ENCODE measurements at places on chromosomes 1 and 21.

DNA sequence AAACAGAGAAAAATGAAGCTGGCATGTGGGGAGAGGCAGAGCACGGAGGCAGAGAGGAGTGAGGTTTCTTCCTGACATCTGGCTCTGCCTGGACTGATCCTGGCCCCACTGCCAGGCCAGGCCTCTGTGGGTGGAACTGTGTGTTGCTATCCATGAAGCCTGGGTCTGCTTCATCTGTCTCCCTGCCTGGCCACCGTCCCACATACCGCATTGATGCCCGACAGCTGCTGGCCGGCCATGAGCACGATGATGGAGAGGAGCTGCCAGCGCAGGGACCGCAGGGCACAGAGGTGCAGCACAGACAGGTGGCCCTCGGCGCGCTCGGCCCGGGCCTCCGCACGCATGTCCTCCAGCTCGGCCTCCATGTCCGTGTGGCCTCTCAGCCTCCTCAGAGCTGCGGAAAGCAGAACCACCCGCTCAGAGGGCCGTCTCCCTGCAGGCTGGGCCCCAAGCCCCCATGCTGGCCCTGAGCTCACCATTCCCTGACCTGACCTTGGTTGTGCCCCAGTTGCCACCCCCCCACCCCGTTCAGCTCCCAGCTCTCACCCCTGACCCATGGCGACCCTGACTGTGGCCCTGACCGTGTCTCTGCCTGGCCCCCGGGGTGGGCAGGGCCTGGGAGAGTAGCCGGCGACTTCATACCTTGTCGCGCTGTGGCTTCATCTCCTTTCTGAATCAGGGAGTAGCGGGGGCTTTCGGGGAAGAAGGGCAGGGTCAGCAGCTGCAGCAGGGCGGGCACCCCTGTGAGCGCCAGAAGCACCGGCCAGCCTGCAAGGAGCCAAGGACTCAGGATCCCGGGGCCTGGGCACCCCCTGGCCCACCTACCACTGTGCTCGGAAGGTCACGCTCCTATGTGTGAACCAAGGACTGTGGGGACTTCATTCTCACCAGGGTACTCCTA lies 11.5 kb downstream of the SLC2A7 start:
- DNase-seq: no peak

GRCh38 chr1:7478809-7479499 lies 292.1 kb upstream of the VAMP3 start:
- no peak for DNase-seq

- DNase-seq: no peak
These were observed 3.4 kb downstream of the KRTAP10-12 start for GRCh38 chr21:44700101-44701022.

DNA sequence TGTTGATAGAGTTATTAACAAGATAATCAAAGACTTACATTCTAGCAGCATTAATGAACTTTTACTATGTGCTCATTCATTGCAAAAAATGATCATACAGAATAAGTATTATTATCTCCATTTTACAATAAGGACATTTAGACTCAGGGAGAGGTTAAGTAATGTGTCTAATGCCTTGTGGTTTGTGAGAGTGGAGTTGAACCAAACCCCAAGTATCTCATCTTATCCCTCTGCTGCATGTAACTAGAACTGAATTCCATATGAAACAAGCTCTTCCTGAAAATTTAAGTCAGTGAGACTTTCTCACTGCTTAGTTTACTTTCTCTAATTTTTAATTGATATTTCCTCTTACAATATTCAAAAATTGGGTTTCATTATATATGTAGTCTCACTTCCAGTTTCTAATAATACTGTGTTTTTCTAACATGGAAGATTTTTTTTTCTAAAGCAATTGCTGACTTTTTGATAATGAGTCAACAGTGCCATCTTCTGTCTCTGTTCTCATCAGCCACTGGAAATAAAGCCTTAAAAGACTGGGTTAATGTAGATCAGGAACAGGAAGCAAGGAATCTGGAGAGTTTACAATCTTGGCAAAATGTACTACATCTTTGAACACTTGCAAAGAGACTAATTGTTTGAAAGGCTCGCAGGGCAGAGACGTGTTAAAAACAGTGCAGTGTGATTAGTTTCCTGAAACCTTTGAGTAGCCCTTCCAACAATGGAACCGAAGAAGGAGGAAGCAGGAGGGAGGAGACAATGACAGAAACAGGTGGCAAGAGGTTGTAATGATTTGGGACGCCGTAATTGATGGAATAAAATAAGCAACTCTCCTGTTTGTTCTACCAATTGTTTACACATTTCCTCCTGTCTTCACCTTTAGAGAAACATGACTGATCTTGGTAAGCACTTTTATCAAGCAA lies 567.6 kb downstream of the MRPL39 start:
- DNase-seq: no peak

DNA sequence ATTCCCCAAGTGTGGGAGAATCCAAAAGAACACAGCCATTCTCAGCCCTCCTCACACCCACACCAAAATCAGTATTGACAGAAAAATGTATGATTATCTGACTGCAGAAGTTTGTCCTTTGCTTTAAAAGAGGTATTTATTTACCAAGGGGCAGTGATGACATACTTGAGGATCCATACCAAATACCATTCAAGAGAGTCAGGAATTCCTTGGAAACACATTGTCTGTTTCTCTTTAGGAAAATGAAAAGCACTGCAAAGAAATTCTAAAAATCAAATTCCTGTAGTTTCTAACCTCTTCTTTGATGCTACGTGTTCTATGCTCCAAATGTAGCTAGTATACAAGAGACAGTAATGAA lies 509.6 kb upstream of the CXADR start:
- DNase-seq: no peak

DNA sequence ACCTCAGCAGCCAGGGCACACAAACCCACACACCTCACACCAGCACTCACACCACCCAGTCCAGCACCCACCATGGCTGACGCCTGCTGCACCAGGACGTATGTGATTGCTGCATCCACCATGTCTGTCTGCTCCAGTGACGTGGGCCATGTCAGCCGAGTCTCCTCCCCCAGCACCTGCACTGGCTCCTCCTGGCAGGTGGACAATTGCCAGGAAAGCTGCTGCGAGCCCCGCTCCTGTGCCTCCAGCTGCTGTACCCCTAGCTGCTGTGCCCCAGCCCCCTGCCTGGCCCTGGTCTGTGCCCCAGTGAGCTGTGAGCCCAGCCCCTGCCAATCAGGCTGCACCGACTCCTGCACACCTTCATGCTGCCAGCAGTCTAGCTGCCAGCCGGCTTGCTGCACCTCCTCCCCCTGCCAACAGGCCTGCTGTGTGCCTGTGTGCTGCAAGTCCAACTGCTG lies at the start of gene KRTAP10-8:
KRTAP10-8 (plus strand) TSS at position 51 of the 458 bp plus-strand sequence; CDS start at position 73, 22 bp downstream.
- DNase-seq: no peak

DNA sequence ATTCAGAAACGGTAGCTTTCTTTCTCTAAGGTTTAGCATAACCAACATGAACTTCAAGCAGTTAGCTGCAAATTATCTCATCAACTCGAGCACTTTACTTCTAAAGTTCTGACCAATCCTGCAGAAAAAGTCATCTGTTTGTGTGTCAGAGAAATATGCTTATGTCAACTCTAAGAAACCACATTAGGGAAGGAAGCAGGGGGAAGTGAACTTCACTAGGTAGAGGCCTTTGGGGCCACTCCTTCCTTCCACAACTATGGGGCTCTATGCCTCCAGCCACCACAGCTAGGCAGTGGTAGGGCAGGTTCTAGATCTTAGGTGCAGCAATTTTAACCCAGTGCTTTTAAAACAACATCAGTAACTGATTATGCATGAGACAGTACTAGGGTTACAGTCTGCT lies 375.9 kb downstream of the DSCAM start:
- no peak for DNase-seq

- no peak for DNase-seq
These were observed 2.5 kb downstream of the TGFBR3 start for GRCh38 chr1:91883470-91883869.

DNA sequence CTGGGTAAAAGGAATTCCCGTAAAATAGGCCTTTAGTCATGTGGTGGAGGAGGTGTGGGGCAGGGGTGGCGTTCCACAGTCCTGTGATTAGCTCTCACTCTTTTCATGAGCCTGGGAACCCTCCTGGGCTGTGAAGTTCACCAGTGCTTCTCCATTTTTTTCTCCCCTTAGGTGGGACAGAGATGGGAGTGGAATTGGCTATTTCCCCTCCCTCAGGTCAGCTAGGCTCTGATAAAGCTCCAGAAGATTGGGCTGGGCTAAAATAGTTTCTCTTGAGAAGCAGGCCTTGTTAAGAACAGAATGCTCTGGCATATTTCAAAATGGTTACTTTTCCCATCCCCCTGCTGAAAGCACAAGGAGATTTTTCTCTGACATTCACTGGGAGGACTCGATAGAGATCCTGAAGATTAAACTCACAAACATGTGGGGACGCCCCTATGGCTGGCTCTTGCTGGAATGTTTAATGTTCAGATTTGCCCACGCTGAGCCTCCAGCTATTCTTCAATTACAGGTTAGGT lies 33.4 kb upstream of the SLC2A1 start:
- no peak for DNase-seq
